Stimulated activated CD4-positive, alpha-beta T cell treated with anti-CD3 and anti-CD28 coated beads, Interleukin-4, amount 100 ng/mL, for 24 hours (primary cell): ENCODE measurements at places on chromosomes 2 and 18.

DNA sequence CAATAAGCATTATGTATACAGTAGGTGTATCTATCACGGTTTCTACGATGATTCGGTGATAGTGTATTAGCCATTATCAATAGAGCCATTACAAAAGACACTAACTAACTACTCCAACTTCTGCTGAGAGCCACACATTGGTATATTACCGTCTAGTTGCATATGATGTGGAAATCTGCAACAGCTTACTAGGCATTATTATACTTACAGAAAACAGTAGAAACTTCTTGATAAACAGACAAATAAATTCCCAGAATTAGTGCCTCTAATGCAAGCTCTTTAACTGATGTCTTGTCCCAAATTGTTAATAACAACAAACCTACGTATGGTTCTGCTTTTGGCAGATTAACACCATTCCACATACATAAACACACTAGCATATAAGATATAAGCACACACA, 1923.0 kb upstream of the PIK3C3 start:
- no peak for DNase-seq

- DNase-seq = no peak
Observed at GRCh38 chr2:80329491-80329890, 24.9 kb upstream of the LRRTM1 start.

GRCh38 chr2:234861841-234862735, 89.7 kb upstream of the SH3BP4 start:
- no peak for DNase-seq

DNA sequence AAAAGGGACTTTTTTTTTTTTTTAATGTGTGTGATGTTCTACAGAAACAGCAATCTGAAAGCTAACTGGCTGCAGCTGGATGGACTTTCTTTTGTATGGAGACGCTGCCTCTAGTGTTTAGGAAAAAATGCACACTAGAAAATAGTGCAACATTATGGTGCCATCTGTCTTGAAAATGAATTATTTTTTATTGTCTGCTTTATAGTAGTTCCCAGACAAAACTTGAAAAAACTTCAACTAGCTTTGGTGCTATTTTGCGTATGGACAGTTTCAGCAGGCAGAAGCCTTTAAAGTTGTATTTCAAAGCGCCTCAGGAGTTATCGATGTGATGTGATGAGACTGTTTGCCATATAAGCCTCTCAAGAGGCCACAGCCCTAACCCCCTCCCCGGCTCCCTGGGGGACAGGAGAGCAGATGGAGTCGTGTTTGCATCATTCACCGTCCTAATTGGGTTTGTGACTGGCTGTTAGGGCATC, 86.9 kb downstream of the LTBP1 start:
- no peak for DNase-seq

DNA sequence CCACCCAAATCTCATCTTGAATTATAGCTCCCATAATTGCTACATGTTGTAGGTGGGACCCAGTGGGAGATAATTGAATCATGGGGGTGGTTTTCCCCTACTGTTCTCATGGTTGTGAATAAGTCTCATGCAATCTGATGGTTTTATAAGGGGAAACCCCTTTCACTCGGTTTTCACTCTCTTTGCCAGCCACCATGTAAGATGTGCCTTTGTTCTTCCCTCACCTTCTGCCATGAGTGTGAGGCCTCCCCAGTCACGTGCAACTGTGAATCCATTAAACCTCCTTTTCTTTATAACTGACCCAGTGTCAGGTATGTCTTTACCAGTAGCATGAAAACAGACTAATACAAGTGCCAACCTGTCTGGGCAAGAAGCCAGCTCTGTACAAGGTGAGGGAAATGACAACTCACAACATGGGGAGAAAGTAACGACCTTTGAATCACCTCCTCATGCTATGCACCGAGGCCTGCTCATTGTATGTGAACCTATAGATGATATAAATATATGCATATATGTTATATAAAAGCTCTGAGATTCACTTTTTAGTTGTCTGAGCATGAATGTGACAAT, 162.2 kb downstream of the ALPK2 start:
- DNase-seq = no peak

- DNase-seq = no peak
Observed at GRCh38 chr2:239401881-239402233, 1.0 kb upstream of the HDAC4 start.

DNA sequence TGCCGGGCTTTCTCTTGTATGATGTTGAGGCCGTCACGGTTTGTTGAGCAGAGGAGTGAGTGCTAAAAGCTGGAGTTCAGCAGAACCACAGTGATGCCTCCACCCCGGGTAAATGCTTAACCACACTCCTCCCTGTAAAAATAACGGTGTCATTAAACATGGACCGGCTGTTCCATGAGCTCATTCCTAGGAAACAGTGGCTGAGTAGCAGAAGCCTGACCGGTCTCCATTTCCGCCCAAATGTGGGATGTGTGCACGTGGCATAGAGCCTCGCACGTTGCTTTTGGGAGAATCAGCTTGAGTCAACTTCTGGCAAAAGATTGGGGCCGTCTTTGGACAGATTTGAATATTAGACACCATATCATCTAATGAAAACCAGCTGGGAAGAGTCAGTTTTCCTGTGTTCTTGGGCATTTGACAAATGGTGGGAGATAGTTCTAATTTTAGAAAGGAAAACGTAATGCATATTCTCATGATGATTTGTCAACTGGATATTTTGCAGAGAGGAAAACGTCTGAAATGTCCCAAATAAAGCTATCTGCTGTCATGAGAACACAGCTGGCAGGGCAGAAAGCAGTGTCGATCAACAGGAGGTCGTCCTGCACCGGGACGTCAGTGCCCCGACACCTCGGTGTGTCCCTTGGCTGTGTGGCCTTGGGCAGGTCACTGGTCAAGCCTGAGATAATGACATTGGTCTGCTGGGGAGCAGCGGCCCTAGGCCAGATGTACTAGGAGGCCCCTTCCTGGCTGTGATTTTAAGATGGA, 42.4 kb downstream of the LRRFIP1 start:
- no peak for DNase-seq

GRCh38 chr18:60976976-60977375, 356.3 kb upstream of the CDH20 start:
- DNase-seq = no peak

GRCh38 chr2:8858910-8859309, 21.5 kb upstream of the KIDINS220 start:
- DNase-seq = no peak

DNA sequence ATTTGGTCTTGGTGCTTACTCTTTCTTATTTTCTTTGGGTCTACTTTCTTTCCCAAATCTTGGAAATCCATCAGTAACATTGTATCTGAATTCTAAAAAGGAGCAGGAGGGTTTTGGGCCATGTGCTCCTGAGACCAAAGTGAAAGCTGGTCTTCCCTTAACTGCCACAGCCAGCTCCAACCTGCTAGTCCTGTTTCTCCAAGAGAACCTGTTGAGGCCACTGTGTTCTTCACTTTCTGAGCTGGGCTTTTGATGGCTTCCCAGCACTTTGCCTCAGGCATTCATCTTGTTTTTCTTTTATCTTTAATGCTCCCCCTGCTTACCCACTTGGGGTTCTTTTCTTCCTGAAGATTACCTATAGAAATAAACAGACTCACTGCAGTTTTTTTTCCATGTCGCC, 53.3 kb downstream of the ARHGAP28 start:
- DNase-seq = no peak

DNA sequence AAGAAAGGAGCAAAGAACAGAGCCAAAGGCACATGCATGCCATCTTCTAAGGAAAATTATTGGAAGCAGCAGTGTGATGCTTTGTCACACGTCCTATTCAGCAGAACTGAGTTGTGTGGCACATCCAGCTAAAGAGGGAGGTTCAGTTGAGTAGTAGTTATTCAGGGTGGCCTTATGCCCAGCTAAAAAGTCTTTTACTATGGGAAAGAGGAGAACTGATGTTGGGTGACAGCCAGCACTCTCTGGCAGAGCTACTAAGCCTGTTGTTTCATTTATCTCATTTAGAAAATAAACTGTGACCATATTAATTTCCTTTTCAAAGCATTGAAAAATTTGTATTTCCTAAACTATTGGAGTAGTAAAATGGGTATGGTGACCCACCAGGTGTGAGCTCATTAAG, 18.5 kb downstream of the ITGA6 start:
- no peak for DNase-seq

DNA sequence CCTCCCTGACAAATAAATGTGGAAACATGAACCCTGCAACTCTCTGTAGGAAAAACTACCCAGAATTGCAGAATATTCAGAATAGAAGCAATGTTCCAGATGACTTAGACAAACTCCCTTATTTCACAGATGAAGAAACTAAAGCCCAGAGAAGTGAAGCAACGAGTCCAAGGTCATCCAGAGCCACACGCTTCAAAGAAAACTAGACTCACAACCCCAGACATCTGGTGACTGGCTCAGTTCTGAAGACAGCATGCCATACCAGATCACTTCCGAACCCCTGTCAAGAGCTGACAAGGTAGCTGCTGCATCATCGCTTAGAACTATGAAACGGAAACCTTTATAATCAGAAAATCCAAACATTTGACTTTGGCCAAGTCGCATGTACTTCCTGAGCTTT, 101.3 kb downstream of the PID1 start:
- no peak for DNase-seq

- DNase-seq = no peak
Observed at GRCh38 chr2:100235098-100235497, 87.2 kb downstream of the LONRF2 start.

GRCh38 chr2:76391678-76392077, 681.0 kb upstream of the GCFC2 start:
- no peak for DNase-seq

GRCh38 chr2:176978921-176979320, 233.7 kb upstream of the HNRNPA3 start:
- no peak for DNase-seq

DNA sequence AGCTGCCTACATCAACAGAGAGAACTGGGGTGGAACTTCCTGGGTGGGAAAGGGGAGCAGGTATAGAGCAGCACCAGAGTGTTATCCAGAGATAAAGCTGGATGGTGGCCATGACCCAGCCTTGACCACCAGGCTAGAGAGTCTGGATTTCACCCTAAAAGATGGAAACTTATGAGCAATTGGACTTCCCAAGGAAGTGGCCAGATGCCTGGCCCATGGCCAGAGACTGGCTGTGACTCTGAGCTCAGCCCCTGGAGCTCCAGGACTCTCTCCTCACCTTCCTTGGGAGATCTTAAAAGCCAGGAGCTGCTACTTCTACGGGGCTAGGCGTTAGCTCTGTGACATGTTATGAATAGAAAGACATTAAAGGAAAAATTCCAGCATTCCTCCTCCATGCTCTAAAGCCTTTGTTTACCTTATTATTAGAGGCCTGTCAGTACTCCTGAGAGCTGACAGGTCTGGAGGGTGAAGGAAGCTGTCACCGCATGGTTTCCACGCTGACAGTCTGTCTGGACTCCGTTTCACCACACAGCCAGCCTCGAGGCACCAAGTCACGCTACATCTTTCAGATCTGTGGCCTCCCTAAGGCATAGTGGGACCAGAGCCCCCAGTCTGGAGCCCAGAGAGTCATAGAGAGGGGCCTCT, 260.0 kb upstream of the SIX2 start:
- DNase-seq = no peak

- DNase-seq = no peak
Observed at GRCh38 chr18:42271647-42272414, 316.8 kb downstream of the PIK3C3 start.

DNA sequence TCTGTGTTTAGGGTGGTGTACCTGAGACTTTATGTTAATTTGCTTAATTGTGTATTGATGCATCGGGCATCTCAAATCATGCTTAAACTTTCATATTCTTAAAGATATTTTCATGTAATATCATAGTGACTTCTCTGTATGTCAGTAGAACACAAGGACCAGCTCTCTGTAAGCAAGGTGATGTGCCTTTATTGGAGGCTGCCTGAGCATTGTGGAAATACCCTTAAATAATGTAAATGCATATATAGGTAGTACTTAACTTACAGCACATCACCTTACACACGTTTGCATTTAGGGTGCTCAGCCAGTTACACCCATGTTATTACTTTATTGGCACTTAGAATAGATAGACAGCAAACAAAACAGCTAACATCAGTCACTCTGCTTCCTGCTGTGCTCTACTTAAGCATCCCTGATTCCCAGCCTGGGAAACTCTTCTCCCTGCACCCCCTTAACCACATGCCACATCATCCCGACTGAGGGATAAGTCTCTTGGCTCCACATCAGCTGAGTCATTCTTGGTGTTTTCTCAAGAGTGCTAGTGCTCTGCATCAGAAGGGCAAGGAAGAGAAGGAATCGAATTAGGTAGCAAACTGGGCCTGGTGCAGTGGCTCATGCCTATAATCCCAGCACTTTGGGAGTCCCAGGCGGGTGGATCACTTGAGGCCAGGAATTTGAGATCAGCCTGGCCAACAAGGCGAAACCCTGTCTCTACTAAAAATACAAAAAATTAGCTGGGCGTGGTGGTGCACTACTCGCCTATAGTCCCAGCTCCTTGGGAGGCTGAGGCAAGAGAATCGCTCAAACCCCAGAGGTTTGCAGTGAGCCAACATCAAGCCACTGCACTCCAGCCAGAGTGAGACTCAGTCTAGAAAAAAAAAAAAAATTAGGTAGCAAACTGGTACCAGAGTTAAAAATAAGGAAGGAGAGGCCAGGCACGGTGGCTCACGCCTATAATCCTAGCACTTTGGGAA, 108.7 kb downstream of the MAP3K20 start:
- no peak for DNase-seq

GRCh38 chr2:223589901-223590300, 12.3 kb downstream of the SCG2 start:
- no peak for DNase-seq

GRCh38 chr2:63665846-63666475, 77.2 kb downstream of the MDH1 start:
- DNase-seq = no peak

GRCh38 chr18:13543144-13543543, 183.2 kb downstream of the FAM210A start:
- DNase-seq = no peak

- no peak for DNase-seq
Observed at GRCh38 chr2:172198908-172199307, 96.2 kb upstream of the DLX2 start.

DNA sequence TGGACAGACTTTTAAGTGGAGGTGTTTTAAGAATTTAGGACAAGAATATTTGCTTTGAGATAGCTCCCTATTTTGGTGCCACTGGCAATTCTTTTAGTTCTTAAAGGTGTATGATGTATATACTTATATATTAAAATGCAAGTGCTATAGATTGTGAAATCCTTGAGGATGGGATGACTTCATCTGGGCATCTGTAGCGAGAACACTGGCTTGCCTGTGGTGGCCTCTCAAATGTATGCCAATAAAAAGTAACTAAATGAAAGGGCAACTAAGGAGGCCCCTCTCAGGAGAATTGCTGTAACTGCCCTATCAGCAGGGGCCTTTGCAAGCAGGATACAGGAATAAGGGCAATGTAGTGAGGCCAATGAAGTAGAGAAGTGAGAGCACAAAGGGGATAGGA, 2.6 kb upstream of the THUMPD2 start:
- DNase-seq = no peak

- DNase-seq = no peak
Observed at GRCh38 chr2:190535586-190535985, 1.1 kb upstream of the NEMP2 start.

DNA sequence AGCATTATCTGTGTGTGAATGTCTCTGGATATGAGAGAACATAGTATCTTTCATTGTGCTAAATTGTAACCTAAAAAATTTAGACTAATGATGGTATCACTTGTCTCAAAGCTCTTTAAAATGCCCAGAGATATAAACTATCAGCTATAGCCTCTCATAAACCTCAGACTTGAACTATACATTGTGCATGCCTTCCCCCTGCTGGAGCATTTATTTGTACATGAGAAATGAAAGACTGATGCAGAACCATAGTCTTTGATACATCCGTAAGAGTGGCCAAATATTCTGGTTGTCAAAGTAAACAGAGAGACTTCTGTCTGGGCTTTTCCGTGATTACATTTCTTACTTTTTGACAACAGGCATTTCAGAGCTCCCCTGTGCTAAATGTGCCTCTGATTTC, 71.9 kb upstream of the CCDC68 start:
- DNase-seq = no peak

- no peak for DNase-seq
Observed at GRCh38 chr2:188598551-188598950, 306.9 kb downstream of the GULP1 start.
